GM23338 (cell line): ENCODE measurements at places on chromosomes 6 and 20.

DNA sequence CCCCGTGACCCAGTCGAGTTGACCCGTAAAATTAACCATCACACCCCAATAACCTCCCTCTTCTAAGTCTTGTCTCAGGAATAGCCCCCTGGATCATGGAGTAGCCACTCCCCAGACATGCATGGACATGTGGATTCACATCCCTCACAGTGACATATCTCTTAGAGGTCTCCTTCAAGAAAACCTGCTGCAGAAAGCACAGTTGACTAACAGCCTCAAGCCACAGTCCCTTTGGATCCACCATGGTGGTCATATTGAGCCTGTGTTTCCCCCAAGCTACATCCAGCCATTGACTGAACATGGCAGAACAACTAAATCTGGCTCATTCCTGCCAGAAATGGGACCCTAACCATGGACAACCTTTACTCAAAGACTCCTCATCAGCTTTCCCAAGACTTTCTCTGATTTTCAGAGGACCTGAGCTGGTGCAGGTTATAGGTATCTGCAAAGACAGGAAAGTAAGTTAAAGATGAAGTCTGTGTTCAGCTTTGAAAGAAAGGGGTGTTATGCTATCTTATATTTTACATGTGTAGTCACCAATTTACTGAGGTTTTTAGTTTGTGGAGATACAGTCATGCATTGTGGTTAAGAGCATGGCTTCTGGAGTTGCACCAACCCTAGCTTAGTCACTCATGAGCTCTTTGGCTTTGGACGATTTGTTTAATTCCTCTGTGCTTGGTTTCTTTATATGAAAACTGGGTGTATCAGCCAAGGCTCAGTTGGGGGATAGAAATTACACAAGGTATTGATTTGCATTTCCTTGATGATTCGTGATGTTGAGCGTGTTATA lies 219.1 kb downstream of the MYLK4 start:
- no peak for DNase-seq

- no peak for DNase-seq
Observed at GRCh38 chr6:125224231-125224861, 70.8 kb downstream of the TPD52L1 start.

GRCh38 chr20:37850724-37851355 lies 52.1 kb upstream of the VSTM2L start:
- DNase-seq = no peak

DNA sequence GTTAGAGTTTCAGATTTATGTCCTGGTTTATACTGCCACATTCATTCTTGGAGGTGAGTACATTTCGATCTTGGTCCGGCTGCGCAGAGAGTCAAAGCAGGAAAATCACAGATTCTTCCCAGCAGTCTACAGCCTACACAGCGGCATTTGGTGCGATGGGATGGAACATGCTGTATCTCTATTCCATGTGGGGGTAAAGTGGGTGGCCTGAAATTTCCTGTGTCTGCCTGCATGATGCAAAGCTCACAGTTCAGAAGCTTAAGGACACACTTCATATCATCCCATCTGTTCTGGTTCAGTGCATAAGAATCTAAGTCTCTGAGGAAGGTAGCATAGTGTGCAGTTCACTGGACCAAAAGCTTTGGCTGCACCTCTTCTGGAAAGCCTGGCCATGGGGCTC lies at the start of gene DEFB127:
DEFB127 (plus strand) TSS at position 301 of the 400 bp plus-strand sequence; CDS start at position 392, 91 bp downstream.
- DNase-seq = no peak

- no peak for DNase-seq
Observed at GRCh38 chr6:102623201-102623600, 1229.7 kb downstream of the GRIK2 start.

- DNase-seq = no peak
Observed at GRCh38 chr6:160810238-160810637, 108.2 kb downstream of the PLG start.

GRCh38 chr6:123520217-123520616 lies 116.5 kb downstream of the TRDN start:
- DNase-seq = no peak

DNA sequence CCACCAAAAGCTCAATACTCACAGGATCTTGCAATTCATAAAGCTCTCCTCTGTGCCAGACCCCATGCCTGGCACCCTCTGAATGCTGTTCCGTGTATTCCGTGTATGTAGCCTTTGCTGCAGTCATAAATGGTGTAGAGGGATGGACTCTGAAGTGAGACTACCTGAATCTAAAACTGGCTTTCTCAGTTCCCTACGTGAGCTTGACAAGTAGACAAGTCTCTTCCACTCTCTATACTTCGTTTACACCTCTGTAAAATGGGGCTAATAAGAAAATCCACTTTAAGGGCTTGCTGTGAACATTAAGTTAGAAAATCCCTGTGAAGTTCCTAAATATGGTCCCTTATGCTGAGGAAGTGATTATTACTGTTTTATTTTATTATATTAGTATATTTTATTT lies 31.5 kb downstream of the PPP1R16B start:
- DNase-seq = no peak

- no peak for DNase-seq
Observed at GRCh38 chr6:12335131-12335527, 45.0 kb downstream of the EDN1 start.

DNA sequence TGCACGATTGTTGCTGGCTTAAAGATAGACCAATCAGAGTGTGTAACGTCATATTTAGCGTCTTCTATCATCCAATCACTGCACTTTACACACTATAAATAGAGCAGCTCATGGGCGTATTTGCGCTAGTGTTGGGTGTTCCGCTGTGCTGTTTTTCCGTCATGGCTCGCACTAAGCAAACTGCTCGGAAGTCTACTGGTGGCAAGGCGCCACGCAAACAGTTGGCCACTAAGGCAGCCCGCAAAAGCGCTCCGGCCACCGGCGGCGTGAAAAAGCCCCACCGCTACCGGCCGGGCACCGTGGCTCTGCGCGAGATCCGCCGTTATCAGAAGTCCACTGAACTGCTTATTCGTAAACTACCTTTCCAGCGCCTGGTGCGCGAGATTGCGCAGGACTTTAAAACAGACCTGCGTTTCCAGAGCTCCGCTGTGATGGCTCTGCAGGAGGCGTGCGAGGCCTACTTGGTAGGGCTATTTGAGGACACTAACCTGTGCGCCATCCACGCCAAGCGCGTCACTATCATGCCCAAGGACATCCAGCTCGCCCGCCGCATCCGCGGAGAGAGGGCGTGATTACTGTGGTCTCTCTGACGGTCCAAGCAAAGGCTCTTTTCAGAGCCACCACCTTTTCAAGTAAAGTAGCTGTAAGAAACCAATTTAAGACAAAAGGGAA lies 57.9 kb downstream of the TRIM38 start:
- peak; percentile 72 for DNase-seq

DNA sequence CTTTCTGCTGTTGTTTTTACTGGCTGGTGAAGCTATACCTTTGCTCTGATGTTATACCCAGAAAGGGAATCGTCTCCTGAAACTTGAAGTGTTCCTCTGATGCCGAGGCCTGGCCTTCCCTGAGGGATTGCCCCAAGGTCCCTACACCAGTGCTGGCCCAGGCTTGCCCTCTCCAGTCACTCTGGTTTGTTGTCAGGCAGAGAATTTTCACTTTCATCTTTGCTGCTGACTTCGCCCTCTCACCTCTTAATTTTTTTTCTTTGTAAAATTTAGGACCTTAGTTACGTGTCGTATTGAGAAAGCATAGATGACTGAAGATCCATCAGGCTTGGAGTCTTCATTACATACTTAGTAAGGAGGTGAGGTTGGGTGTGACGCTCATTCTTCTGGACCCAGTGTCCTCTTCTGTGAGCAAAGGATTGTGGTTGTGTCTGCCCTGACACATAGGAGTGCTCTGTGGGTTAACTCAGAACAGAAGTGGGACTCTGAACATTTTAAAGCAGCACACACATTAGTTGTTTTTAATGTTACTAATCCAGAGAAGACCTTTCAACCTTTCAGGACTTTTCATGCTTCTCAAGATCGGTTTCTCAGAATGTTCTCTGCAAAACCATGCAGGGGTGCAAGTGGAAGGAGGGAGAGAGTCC lies 45.4 kb downstream of the TULP4 start:
- DNase-seq = no peak

GRCh38 chr6:13328875-13329183 lies 492 bp upstream of the TBC1D7 start:
- DNase-seq = no peak

DNA sequence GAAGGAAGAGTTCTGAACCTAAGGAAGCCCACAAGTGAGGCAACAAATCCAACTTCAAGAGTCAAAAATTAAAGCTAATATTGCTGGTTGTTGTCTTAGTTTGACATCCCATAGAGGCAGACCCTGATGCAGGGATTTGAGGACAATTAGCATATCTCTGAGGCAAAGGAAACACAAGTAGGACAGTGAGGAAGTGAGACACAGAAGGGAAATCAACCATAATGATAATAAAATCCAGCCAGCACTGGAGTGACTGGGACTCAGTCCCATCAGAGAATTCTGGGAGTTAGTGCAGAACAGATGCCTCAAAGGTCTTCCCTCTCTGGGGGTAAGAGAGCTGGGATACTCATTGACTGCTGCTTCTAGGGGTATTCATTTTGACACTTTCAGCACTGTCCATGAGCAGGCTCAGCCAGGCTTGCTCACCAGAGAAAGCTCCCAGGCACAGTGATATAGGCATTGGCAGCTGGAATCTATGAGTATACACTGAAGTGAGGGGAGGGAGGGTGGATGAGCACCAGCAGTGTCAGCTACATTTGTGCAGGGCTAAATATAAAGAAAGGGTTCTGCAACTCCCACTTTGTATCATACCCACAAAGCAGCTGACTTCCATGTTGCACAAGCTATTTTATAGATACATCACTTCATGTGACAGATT lies 43.4 kb upstream of the SPTLC3 start:
- DNase-seq = no peak

DNA sequence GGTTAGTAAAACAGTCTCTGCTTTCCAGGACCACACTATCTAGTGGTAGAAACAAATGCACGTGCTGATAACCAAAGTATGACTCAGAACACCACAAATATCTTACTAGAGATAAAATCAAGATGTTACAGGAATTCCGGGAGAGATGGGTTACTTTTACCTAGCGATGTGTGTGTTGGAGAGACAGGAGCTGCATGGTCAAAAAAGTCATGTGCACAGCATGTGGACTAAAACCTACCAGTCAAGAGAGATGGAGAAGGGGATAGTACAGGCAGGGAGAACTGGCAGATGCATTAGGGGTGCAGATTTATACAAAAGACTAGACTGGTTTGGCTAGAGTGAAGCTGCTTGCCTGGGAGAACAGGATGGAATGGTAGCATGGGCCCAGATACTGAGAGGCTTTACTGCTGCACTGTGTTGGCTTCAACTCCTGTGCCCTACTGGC lies 75.3 kb upstream of the MRAP2 start:
- DNase-seq = no peak

DNA sequence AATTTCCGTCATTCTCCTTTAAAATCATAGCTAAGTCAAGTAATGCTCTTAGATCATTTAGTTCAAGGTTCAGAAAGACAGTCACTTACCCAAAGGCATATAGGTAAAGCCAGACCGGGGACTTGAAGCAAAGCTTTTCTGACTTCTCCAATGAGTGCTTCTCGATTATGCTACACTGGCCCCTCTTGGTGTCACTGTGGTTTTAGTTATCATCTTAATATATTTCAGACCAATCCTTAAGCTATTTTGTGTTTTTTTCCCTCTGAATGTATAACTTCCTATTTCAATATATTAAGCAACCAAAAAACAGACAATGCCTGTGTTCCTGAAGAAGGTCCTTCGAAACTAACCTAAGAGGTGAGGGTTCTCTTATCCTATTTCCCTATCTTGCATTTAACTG lies 3.9 kb downstream of the PRDM1 start:
- DNase-seq = no peak

- peak; percentile 93 for DNase-seq
Observed at GRCh38 chr6:170291271-170292110, 613 bp upstream of the DLL1 start.

DNA sequence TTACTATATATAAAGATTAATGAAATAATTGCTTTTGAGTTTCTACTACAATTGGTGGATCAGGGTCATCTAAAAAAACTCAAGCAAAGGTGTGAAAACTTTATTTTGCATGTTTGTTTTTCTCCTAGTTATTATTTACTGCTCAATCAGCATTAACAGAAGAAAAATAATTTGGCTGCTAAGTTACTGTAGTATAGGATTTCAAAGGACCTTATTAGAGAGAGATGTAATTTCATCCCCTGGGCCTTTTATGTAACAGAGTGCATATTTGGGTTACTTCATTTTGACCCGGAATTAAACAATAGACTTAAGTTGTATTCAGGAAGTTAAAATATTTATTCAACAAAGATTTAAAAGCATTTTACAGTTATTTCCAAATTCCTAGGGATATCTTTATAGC lies 49.8 kb downstream of the EYA4 start:
- no peak for DNase-seq

GRCh38 chr6:157433678-157434081 lies 52.7 kb downstream of the ZDHHC14 start:
- no peak for DNase-seq

DNA sequence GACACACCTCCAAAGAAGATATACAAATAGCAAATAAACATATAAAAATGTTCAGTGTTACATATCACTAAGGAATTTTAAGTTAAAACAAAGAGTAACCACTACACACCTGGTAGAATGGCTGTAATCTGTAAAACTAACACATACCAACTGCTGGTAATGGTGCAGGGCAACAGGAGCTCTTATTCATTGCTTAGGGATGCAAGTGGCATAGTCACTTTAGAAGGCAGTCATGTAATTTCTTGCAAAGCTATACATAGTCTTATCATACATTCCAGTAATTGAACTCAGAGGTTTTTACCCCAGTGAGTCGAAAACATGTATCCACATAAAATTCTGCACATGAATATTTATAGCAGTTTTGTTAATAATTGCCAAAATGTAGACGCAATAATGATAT lies 906.8 kb upstream of the CITED2 start:
- DNase-seq = no peak

DNA sequence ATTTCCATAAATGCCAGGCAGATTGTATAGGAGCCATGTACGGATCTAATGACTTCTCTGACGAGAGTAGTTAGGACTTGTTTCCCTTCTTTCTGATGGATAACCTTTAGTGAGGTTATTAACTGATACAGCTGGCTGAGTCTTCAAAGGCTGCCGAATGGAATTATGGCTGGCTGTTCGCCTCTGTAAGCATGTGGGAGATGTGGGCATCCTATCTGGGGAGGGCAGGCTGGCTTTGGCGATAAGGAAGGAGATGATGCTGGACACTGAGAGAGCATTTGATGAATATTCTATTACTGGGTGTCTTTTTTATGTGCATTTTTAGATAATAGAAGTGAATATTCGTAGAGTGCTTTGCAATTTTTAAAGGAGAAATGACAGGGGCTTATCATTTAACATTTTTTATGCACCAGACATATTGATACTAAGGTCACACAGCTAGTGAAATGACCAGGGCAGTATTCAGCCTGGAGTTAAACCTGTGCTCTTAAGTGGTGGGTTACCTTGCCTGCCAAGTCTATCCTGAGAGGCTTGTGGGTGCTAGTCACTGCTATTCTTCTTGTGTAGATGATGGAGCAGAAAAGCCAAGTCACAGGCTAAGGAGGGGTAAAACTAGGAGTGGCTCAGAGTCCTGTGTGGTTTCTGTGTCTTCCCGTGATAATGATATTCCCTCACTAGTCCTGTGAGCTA lies 3.1 kb downstream of the PBOV1 start:
- no peak for DNase-seq

GRCh38 chr6:62037445-62037844 lies 248.6 kb downstream of the KHDRBS2 start:
- DNase-seq = peak; percentile 43
